Fibroblast of pulmonary artery (primary cell): ENCODE measurements at places on chromosomes 4 and X.

- no peak for DNase-seq
These were observed 356.6 kb downstream of the GUCY2F start for GRCh38 chrX:109125304-109125703.

DNA sequence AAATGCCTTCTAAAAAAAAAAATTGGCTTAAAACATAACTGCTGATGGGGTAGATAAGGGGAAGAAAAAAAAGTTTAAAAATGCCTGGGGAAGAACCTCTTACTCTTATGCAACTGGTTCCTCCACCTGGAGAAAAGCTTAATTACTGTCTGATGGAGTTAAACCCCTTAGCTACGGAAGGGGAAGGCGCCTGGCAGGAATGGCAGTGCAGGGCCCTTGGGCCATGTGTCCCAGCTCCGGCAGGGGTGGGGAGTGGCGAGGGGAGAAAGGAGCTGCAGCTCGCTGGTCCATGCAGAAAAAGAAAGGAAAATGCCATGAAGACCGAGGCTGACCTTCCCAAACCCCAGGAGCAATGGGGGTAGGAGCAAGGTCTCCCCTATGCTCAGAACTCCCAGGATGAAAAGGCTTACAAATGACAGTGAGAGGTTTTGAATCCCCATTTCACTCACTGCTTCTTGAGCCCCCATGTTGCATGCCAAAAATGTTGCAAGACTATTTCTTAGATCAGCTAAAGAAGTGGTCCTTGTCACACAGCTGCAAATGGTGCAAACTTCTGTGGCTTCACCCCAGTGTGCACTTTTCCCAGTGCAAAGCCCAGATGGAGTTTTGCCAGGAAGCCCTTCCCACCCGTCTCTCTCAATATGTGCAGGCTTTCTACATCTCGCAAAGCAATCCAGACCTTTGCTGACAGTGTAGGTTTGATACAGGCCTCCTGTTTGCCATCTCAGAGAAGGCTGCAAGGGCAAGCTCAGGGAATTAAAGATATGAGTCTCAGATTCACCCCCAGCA, 204.8 kb upstream of the CT83 start:
- no peak for DNase-seq

DNA sequence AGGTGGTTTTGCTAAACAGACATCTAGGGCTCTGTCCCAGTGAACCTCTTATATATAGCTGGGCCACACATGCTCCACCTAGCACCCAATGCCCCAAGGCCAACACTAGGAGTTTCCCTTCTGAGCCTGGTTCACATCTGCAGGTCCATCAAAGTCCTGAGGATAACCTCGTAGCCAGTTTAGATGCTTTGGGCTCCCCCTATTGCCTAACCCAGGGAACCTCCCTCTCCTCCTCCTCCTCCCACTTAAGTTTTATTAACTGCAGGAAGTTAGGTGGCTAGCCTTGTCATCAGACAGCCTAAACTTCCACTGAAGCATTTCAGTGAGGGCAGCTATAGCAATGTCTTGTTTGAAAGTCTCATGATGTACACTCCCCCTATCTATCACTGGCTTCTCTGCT, 88.0 kb downstream of the GUCY2F start:
- peak; percentile 2 for DNase-seq

DNA sequence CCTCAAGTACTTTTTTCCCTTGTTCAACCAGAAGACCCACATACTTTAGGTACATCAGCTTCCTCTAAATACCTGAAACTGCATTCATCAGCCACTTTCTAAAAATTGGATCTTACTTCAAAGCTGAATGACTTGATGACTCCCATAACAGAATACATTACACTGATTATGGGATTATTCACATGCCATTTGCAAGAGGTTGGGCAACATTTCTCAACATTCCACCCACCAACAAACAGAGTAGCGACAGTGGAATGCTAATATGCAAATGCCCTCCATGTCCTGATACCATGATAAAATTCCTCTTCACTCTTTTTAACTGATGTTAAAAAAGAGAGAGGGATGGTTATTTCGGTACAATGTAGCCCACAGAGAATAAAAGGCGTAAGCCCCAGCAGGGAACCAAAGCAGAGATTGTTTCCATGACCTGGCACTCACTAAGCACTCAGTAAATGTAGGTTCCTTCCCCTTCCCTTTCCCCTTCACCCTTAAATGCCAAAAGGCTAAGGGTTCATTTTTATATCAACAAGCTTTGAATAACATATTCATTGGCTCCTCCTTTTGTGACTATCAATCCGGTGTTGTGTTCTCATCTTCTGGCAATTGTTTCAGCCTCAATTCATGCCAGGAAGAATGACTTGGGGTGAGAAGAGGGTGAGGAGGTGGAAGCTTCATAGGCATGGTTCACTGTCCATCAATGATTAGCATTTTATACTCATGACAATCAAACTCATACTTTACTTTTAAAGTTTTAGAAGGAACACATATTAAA, 317.2 kb downstream of the DHX15 start:
- peak; percentile 10 for DNase-seq
